ENCODE measurements at places on chromosomes 6 and 20.

- no peak for DNase-seq
These were observed 23.7 kb upstream of the QKI start for GRCh38 chr6:163390770-163391169.

DNA sequence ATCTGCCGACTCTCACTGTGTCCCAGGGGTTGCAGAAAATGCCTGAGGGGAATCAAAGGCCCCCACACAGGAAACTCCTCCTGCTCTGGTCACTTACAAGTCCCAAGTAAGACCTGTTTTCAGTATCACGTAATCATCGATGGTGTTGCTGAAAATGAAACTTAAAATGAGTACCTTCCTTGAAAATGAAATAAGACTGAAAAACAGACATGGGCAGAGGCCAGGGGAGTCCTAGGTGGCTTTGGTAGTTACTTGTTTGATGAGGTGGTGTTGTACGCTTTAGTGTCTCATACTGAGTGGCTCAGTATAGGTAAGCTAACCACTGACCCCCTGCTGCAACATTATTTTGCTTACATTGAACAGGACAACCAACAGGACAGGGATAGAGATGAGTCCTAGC, 43.0 kb upstream of the SYNCRIP start:
- DNase-seq = no peak

GRCh38 chr6:166563805-166564204, 22.7 kb downstream of the RAMACL start:
- no peak for DNase-seq

GRCh38 chr6:168778201-168778600, 337.2 kb downstream of the SMOC2 start:
- no peak for DNase-seq

DNA sequence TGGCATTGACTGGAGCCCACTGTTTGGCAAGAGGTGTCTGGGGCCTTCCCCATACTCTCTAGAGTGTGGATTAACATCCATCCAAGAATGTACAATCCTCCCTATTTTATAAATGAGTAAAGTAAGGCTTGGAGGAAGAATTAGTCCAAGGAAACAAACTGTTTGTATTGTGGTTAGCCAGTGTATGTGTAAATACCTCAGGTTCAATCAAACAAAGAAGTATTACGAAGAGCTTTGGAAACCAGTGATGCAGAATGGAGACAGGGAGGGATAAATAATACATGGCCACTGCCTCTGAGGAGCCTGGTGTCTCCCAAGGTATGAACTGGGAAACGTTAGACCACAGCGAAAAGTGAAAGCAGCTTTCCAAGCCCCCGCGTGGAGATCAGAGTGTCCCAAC, 226.6 kb upstream of the RIN2 start:
- no peak for DNase-seq

DNA sequence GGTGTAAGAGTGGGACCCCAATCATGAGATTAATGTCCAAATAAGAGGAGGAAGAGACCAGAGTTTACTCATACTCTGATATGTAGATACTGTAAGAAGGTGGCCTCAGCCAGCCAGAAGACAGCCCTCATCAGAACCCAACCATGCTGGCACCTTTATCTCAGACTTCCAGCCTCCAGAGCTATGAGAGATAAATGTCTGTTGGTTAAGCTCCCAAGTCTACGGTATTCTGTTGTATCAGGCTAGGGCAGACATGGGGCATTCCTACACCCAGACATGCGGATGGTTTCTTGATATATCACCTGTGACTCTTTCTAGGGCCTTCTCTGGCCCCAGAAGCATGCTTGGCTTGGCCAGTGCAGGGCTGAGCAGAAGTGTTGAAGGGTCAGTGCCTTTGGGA, 247.4 kb upstream of the RIN2 start:
- DNase-seq = no peak

- no peak for DNase-seq
These were observed 10.0 kb upstream of the CD93 start for GRCh38 chr20:23096097-23096496.

Data from stimulated activated CD4-positive, alpha-beta T cell treated with anti-CD3 and anti-CD28 coated beads, Interleukin-4, amount 100 ng/mL, for 48 hours (primary cell).